H1 (cell line): ENCODE measurements at places on chromosomes 7 and 10.

GRCh38 chr7:78967046-78967445 is 486.4 kb downstream of the MAGI2 start:
- no peak for DNase-seq

- DNase-seq: no peak
Measured at GRCh38 chr7:114944745-114945625, 23.1 kb downstream of the MDFIC start.

GRCh38 chr10:33800545-33800944 is 466.1 kb upstream of the NRP1 start:
- DNase-seq: no peak

- DNase-seq: no peak
Measured at GRCh38 chr10:17464545-17464944, 10.2 kb upstream of the ST8SIA6 start.

- DNase-seq: no peak
Measured at GRCh38 chr7:17181482-17181881, 117.0 kb upstream of the AHR start.

DNA sequence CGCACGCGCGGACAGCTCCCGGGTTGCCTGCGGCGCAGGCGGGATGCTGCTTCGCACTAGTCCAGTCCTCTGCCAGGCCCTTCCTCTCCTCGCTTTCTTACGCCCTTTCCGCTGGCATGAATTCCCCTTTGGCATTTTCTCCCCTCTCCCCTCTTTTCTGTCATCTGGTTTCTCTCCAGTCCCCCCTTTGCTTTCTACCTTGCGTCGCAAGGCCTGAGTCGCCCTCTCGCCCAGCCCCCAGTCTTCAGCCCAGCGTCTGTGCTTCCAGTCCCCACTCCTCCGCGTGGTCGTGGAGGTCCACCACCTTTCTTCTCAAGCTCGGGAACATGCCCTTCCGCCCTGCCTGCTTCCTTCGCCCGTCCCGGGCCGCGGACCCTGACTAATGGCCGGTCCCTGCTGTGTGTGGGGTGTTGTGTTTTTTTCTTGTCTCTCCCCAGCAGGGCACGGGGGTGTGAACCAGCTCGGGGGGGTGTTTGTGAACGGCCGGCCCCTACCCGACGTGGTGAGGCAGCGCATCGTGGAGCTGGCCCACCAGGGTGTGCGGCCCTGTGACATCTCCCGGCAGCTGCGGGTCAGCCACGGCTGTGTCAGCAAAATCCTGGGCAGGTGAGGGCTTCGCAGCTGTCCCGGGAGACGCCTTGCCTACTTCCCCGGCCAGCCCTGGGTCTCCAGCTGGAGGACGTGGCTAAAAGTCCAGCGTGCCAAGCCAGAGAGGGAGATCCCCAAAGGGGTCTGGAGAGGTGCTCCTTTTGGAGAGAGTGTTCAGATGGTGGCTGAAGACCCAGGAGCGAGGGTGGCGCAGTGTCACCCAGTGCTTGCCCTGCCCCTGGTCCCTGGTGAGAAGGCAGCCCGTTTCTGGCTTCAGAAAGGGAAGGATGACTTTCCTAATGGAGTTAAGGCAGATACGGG is 4.2 kb downstream of the PAX2 start:
- no peak for DNase-seq

DNA sequence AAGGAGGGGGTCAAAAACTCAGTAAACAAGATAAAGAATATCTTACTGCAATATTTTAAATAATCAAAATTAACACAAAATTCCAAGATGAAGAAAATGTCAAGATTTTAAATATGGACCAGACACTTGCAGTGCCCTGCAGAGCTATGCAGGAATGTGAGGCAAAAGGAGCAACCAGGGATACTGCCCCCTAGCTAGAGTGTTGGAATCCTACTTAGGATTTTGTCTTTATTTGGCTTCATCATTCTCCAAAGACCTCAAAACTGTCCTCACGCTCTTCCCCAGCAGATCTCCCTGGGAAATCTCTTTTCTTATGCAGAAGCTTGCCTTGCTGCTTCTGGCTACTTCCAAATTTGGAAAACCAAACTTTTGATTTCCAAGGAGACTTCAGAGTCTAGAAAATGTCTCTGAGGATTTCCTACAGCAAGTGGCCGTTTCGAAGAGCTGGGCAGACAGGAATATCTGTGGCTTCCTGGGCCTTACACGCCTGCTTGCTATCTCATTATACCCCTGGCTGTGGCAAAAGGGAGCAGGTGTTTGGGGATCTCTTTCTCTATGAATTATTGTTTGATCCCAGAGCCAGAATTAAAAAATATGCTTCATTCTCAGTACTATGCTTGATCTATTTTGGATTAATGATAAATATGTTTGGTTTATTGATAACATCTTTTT is 232.2 kb upstream of the BMPER start:
- DNase-seq: no peak

- no peak for DNase-seq
Measured at GRCh38 chr7:14286036-14286435, 296.6 kb upstream of the ETV1 start.

GRCh38 chr10:130022086-130022485 is 58.0 kb upstream of the EBF3 start:
- DNase-seq: no peak

DNA sequence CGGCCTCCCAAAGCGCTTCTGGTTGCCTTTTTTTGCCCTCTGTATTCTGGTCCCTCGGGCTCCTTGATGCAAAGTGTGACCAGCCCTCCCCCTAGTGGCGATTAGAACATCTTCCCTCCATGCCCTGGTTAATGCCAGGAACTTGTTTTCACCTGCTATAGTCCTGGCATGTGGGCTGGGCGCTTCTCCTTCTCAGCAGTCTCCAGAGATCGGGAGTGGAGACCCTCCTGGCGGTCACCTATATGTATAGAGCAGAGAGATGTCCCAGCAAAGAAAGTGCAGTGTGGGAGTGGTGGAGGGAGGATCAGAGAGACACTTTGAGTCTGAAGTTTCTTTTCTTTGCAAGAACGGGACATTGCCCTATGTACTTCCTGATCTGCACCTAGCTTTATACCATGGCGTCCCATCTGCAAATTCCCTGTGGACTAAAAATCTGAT is 264.1 kb downstream of the OTUD1 start:
- DNase-seq: peak; percentile 64

DNA sequence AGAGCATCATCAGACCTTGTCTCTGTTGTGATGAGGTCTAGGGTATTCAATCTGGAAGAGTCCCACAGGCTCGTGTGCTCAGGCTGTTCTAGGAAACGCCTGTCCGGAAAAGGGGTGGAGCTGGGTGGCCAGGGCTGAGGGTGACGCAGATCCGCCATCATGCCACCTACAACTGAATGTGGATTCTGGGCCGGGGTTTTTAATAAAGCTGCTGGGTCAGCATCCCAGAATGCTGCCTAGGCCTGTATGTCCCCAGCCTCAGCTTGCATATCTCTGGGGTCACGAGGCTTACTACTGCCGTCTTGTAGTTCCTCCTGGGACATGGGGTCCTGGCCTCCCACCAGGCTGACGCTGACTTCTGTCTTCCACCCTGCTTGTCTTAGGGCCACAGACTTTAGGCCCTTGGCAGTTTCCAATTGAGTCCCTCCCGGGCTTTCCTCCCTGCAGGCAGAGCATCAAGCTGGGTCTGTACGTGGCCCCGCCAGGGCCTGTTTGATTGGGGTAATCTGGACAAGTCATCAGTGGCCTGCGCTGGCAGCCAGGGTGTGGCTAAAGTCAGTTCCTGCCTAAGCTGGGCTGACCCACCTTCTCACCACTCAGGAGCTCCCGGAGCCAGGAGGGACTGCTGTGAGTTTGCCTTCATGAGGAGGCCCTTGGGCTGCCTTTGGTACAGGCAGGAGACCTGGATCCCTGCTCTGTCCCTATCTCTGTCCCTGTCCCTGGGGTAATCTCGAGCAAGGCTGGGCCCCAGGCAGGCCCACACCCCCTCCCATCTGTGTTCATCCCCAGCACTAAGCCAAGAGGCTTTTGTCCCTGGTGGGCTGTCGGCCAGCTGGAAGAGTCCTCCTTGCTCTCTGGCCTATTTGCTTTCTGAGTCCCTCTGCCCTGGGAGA is 79.9 kb downstream of the ZMIZ1 start:
- DNase-seq: no peak

DNA sequence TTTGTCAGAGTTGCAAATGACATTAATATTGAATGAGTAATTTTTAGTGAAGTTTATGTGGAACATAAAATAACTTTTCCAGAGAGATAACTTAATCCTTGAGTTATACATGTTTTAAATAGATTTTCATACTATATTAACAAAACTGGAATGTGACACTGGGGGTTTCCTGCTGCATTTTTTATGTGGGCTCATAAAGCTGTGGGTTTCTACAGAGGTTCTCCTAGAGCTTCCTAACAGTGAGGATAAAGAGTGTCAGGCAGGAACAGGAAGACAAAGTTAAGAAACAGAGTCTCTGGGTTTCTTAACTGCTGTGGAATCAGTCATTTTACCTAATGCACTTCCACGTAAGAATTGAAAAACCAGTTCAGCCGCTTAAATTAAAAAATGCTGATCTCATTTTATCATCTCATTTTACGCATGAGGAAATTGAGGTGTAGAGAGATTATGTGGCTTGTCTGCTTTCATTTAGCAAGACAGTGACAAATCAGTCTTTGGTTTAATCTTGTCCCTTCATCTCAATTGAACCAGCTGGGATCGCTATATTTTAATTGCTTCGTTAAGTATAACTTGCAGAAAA is 5.0 kb downstream of the CD36 start:
- no peak for DNase-seq

DNA sequence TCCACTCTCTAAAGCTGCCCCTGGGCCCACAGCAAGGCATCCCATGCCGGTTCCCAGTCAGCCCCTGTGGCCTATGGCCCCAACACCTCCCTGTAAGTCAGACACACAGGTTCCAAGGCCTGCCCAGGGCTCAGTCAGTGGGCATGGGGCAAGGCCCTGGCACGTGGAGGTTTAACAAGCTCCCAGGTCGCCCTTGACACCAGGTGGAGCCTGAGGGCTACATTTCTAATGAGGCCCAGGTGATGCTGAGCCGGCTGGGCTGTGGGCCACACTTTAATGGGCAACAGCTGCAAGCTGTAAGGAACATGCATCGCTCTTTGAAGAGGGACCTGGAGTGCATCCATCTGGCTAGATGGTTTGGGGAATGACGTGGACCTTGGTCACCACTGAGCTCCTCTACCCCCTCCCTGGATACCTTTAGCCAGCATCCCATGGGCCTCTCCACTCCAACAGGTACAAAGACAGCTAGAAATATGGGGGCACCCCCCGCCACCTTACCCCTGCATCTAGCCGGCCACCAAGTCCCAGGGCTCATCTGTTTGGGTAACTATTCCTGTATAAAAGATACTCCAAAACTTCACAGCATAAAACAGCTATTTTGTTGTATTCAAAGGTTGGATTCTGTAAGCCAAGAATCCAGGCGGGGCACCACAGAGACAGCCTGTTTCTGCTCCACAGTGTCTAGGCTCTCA is 122.5 kb downstream of the OAT start:
- DNase-seq: no peak

GRCh38 chr7:104967595-104967994 is 46.4 kb upstream of the KMT2E start:
- DNase-seq: no peak

GRCh38 chr7:55360486-55360885 is 4.7 kb upstream of the LANCL2 start:
- no peak for DNase-seq

- DNase-seq: no peak
Measured at GRCh38 chr7:64872351-64873154, 30.5 kb upstream of the ZNF273 start.

DNA sequence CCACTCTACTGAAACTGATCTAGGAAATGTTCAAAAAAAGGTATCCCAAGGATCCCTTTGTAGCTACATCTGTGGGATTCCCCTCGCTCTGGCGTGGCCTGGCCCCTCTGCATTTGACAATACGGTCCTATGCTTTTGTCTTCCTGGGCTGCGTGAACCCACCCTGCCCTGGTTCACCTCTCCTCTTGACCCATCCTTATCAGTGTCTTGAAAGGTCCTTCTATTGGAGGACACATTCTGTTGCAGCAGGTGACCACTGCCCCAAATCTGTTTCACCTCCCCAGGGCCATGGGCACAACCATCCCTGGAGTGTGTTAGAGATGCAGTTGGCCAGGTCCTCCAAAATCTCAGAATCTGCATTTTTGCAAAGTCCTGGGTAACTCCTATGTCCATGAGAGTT is 100.8 kb downstream of the EGFR start:
- no peak for DNase-seq

GRCh38 chr7:116526897-116527296 is 2.1 kb downstream of the CAV1 start:
- DNase-seq: no peak

- DNase-seq: no peak
Measured at GRCh38 chr10:35262436-35262835, 73.9 kb upstream of the CCNY start.

- DNase-seq: no peak
Measured at GRCh38 chr10:44761076-44761475, 150.1 kb upstream of the TMEM72 start.

DNA sequence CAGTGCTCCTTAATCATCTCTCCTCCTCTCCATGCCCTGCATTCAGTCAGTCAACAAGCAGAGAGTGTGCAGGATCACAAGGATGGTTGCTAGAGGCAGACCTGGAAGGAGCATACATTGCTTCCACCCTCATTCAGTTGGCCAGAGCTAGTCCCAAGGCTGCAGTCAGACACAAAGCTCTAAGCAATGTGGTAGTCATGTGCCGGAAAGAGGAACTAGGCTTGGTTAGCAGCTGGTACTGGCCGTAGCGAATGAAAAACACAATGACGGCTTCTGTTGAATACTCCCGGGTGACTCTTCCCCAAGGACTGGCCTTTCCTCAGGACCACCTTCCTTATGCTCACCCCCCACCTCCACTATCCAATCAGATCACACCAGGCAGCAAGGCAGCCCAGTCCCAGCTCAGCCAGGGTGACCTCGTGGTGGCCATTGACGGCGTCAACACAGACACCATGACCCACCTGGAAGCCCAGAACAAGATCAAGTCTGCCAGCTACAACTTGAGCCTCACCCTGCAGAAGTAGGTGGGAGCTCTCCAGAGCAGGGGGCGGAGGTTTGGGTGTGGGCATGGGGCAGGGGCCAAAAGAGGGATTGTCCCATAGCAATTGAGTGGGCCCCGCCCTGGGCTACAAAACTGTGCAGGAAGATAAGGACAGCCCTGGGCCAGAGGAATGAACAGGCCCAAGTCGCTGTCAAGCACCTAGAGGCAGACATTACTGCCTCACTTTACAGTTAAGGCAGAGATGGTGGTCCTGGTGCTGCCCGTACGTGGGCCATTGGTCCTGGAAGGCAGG is 10.9 kb downstream of the LDB3 start:
- no peak for DNase-seq

DNA sequence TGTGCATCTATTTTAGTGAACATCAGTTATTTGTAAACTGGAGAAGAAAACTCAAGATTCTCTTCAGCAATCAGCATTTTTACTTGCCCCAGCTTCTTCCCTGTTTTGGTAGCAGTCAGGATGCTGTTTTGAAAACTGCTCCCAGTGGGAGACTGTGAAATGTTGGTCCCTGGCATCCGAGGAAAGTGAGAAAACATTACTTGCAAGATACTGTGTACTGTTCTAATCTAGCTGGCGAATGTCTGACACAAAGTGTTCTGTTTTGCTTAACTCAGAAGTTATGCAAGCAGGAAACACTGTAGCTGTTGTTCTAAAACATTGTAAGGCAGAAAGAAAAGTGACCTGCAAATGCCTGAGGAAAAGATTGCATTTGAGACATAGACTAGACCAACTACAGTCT is 171.8 kb upstream of the POM121L12 start:
- DNase-seq: no peak
